ENCODE measurements at places on chromosomes 6 and 20.

GRCh38 chr6:25450469-25451198 is 171.5 kb downstream of the CARMIL1 start:
- DNase-seq, result no peak

- no peak for DNase-seq
Observed at GRCh38 chr20:45085867-45086266, 15.1 kb downstream of the KCNS1 start.

DNA sequence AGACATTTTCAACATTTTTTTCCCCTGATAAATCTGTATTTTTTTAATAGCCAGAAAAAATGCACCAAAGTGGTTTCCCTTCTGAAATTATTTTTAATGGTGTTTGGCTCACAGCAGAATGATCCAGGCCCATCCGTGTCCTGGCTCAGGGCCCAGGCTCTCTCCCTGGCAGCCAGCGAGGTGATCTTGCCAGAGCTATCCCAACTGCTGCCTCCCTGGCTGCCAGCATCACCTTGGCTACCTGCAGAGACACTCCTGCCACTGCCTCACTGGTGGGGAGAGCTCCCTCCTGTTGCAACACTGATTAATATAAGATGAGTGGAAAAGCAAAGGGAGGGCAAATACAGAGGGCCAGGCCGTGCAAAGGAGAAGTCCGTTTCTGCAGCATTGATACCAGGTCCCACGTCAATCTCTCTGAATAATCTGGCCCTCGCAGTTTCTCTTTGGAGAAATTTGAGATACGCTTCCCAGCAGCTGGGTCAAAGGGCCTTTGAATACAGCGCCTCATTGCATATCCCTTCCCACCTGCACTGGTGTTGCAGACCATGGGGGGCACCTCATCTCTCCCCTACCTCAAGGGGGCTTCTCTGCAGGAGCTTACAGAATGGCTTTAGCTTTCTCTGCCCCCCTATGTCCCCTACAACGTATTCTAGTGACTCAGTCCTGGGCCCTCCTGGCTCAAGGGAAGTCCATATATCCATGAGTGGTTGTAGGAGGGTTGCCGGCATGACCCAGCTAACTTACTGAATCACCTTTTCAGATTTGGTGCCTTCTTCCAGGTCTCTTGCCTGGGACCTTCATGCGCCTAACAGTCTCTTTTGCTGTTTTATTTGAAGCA is 12.8 kb upstream of the DSTN start:
- DNase-seq, result no peak

DNA sequence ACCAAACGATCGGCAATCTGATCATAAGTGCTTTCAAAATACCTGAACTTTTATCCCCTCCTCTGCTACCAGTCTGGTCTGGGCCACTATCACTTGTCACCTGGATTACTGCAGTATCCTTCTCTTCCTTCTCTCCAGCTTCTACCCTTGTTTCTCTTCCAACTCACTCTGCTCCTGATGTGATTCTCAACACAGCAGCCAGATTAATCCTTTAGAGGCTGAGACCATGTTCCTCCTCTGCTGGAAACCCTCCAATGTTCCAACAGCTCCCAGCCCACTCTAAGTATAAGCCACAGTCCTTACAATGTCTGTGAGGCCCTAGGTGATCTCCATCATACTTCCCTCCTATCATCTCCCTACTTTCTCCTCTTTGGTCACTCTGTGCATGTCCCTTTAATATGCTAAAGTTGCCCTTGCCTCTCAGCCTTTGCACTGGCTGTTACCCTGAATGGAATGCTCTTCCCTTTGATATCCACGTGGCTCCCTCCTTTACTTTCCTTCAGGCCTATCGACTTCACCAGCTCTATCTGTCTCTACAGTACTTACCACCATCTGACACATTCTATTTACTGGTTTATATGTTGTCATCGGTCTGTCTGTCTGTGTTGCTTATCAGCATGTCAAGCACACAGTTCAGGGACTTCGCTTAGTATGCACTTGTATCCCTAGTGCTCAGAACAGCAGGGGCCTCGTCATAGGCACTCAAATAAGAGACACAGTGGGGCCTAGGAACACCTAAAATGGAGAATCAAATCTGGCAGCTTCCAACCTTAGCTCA is 35.0 kb upstream of the RNF24 start:
- DNase-seq, result no peak

- no peak for DNase-seq
Observed at GRCh38 chr6:39224523-39225182, 4.6 kb downstream of the KCNK5 start.

DNA sequence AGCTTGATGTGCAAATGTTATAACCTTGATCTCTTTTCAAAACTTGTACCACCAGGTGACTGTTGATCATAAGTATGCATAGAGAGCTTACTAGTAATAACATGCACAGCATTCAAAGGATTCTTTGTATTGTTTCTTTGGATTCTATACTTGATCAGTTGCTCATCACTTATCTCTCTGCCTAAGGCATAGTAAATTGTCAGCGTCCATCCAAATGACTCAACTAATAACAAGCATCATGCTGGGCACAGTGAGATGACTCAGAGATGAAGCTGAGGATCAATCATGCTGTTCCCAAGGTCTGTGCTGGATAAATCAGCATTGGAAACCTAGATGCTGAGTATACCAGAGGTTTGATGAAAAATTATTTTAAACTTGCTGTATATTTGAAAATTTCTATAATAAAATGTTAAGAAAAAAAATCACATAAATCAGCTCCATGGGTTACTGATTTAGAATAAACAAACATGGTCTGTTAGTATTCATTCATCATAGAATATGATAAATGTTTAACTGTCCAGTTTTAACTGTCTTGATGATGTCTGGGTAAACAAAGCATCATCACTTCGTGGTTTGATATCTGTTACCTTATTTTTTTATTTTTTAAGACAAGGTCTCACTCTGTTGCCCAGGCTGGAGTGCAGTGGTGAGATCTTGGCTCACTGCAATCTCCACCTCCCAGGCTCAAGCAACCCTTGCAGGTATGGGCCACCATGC is 45.6 kb upstream of the SGK1 start:
- DNase-seq, result no peak

- peak; percentile 11 for DNase-seq
Observed at GRCh38 chr20:63215101-63216040, 560 bp downstream of the YTHDF1 start.

GRCh38 chr20:57396984-57397692 is 5.9 kb downstream of the RBM38 start:
- DNase-seq, result no peak

DNA sequence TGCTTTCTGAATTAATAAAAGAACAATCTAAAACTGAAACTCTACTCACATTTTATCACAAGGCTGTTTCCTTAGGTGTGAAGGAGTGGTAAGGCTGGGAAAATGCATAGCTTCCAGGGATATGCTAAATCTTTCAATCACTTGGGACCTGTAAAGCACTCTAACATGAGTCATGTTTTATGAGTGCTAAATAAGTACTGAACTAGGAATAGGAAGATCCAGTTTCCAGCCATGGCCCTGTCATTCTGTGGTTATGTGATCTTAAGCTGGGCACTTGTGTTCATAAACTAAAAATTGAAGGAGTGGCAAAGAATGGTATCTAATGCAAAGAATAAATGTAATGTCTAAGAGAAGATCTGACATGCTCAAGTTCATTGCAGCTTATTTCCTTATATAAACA is 6.1 kb upstream of the TMEM200A start:
- DNase-seq, result no peak

- DNase-seq, result peak; percentile 19
Observed at GRCh38 chr6:151690768-151691562, 116.5 kb upstream of the ESR1 start.
